Activated naive CD8-positive, alpha-beta T cell treated with anti-CD3 and anti-CD28 coated beads for 36 hours (primary cell): ENCODE measurements at places on chromosomes 7 and 10. TPM values are rescaled to one million over a fixed set of nuclear protein-coding genes. Genes with fewer than 3 reads are reported as not detected.

DNA sequence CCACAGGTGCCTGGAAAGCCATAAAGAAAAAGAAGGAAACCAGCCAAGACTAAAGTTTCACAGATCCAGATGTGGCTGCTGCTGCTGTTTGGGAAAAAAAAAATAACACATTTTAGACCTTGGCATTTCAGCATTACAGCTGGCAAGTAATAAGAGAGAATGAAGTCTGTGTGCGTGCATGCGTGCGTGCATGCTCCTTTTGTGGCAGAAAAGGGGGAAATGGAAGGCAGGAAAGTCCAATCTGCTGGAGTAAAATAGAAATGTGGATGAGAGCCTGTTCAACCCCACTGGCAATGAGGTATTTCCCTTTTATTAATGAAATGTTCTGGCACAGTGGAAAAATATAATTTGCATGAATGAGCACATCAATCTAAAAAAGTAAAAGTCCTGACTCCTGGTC is 137.0 kb upstream of the SEMA3A start:
- H3K27me3 ChIP-seq: peaks cover 4% of the 10 kb centered on the region
- no peak overlapping the region for H3K27ac ChIP-seq
- no peak overlapping the region for H3K4me3 ChIP-seq

DNA sequence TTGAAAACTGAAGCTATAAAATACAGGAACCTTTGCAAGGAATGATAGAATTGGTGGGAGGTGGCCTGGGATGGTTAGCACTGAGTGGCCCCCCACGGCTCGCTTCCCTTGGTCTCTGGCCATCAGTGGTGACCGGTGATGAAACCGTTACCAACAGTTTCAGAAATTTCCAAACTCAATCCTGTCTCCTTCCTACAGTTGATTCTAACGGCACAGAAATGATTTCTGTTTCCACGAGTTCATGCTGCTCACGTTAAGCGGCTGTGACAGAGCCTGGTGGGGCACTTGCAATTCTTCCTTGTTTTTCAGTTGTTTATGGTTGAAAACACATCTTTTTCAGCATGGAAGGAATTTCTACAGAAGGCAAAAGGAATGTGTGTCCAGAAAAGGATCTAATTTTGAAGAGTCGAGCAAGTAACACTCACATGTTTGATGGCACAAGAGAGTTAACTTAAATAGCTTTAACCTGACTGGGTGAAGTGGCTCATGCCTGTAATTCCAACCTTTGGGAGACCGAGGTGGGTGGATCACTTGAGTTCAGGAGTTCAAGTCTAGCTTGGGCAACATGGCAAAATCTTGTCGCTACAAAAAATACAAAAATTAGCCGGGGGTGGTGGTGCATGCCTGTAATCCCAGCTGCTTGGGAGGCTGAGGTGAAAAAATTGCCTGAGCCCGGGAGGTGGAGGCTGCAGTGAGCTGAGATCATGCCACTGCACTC is 100.1 kb downstream of the DNAJB6 start:
- H3K27me3 ChIP-seq: no peaks in the 10 kb centered on the region
- peaks cover 8% of the 10 kb centered on the region for H3K4me1 ChIP-seq
- no peak for DNase-seq
- H3K36me3 ChIP-seq: no peaks in the 10 kb centered on the region
- H3K27ac ChIP-seq: no peak overlapping the region

Gene WASHC2A
- 27.4 TPM for total RNA-seq

DNA sequence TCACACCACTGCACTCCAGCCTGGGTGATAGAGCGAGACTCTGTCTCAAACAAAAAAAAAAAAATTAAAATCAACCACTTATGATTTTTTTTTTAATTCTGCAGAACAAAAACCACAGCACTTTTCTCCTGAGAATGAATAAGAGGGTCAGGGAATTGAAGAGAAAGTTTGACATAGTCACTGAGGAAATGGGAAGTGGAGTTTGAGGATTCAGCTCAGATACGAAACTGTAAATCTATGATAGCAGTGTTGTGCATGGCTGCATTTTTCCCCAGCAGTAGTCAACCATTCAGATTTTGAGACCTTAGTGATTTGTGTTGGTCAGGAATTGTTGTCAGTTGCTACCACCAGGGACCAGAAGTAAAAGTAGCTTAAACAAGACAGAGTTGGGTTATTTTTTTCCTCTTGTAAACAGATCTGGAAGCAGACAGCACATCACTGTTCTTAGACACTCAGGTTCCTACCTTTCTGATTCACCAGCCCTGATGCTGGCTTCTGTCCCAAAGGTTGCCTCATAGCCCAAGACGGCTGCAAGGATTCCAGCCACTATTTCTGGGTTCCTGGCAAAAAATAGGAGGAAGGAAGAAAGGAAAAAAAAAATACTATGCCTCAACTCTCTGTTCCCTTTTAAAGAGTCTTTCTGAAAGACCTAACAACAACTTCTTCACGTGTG is 20.1 kb downstream of the PILRA start:
- no peak overlapping the region for H3K27ac ChIP-seq
- DNase-seq: no peak
- peaks cover 17% of the 10 kb centered on the region for H3K27me3 ChIP-seq
- peaks cover 21% of the 10 kb centered on the region for H3K4me1 ChIP-seq
- no peak overlapping the region for H3K4me3 ChIP-seq
